ENCODE measurements at places on chromosomes 16 and 17.
A peak's percentile ranks its signal among the peaks of the same experiment; 100 is the strongest.

- DNase-seq, result no peak
These were observed 513 bp downstream of the ADAM11 start for GRCh38 chr17:44759086-44759915.

GRCh38 chr16:58556678-58557077, 41.4 kb downstream of the SETD6 start:
- DNase-seq, result no peak

- no peak for DNase-seq
These were observed 1.8 kb downstream of the KIFC3 start for GRCh38 chr16:57800200-57801097.

DNA sequence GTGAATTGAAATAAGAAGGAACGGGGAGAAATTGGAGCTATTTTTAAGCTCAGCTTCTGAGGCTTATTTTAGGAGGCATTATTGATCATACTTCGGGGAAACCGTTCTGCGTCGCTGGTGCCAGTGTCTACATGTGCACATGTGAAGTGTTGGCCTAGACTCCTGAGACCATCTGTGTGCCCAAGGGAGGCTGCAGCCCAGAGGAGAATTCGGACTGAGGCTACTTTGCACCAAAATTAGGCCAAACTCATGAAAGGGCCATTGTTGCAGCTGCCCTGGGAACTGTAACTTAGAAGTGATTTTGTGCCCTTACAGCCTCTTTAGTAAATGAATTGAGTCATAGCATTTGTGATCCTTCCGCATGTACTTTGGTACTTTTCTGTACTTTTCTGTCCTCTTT, 102.0 kb upstream of the NOL11 start:
- no peak for DNase-seq

GRCh38 chr16:14194721-14195120, 123.6 kb downstream of the MRTFB start:
- no peak for DNase-seq

DNA sequence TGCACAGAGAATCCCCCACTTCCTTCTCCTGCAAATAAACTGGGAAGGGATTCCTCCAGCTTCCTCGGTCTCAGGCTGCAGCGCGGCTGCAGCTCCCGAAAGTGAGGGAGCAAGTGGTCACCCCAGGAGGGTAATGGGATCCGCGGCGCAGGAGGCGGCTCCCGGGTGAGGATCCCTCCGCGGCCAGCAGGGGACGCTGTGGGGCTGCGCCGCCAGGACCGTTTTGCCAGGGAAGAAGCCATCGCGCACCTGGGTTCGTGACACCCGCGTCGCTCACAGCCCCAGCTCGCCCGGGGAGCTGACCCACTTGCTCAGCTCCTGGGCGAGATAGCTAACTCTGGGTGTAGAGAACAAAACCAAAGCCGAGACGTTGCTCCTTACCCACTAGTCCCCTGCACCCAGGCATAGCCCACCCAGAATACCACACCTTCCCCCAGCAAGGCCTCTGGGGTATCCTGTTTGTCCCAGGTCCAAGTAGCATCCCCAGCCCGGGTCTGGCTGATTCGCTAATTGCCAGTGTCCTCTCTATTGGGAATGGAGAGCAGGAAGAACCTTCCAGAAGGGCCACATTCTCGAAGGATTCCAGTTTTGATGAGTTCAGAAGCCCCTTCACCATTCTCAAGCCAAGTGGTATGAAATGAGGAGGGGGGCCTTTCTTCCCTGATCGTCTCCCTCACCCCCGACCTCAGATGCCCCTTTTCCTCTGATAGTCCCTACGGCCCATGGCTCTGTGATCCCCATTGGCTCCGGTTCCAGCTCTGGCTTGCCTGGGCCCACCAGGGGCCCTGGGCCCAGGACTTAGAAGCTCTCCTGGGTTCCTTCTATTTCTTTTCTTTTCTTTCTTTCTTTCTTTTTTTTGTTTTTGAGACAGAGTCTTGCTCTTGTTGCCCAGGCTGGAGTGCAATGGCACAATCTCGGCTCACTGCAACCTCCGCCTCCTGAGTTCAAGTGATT, 14.1 kb downstream of the CYGB start:
- DNase-seq, result peak; percentile 52

DNA sequence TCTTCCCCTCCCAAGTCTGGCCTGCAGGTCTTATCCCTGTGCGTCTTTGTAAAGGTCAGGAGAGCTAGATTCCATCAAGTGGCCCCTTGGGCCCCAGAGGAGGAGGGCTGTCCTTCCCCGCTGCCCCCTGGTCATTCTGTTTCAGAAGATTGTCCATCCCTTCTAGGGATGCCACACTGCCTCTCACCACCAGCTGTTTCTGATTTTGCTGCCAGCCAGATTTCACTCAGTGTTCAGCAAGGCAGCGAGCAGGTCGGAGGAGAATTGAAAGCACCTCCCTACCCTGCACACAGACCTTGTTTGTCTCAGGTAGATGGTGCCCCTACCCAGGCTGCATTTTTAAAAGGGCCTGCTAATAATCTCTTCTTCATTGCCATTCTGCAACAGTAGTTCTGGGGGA, 21.7 kb upstream of the NAT9 start:
- no peak for DNase-seq

DNA sequence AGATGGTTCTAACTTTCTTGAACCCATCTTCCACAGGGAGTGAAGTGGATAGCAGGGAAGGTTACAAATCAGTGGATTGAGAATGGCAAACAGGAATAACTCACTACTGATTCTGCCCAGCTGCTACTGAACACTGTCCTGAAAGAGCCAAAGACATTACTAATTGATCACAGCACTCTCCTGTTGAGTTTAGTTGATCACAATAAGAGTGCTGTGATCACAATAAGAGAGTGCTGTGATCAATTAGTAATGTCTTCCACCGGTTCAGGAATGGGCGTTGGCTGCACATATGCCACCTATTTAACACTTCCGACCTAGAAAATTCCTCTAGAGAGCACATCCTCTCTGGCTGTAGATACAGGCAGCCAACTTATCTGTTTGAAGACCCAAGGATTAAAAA, 11.4 kb downstream of the CFAP97D1 start:
- no peak for DNase-seq

- DNase-seq, result no peak
These were observed 9.2 kb downstream of the TBC1D16 start for GRCh38 chr17:80026359-80027042.

DNA sequence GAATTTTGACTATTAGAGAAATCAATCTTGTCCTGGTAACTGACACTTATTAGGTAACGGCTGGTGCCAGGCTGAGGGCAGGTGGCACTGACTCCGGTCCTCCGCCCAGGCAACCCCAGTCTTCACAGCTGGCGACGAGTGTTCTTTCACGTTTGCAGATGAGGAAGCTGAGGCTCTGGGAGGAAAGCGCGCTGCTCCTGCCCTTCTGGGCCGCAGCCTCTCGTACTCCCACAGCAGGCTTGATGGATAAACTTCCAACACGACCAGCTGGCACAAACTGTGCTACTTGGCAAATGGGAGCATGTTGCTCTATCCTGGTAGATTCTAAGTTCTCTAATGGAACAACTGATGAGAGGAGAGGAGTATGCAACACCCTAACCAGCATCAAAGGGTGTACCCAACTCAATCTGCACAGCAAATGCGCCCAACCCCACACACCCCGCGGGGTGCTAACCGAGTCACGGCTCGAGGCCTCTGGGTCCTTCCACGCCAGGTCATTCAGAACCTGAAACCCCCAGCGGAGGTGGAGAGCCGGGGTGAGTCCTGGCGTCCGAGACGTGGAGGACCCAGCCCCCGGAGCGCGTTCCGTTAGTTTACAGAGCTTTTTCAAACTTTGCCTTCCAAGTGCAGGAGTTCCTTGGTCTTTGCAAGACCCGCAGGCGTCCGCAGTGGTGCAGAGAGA, 477 bp upstream of the SLC47A1 start:
- DNase-seq, result no peak

- DNase-seq, result peak; percentile 54
These were observed 765 bp downstream of the COL1A1 start for GRCh38 chr17:50200457-50201275.

- DNase-seq, result peak; percentile 44
These were observed 12.9 kb downstream of the P2RX5 start for GRCh38 chr17:3683054-3683511.

GRCh38 chr17:27547301-27547683, 83.7 kb upstream of the LGALS9 start:
- no peak for DNase-seq

DNA sequence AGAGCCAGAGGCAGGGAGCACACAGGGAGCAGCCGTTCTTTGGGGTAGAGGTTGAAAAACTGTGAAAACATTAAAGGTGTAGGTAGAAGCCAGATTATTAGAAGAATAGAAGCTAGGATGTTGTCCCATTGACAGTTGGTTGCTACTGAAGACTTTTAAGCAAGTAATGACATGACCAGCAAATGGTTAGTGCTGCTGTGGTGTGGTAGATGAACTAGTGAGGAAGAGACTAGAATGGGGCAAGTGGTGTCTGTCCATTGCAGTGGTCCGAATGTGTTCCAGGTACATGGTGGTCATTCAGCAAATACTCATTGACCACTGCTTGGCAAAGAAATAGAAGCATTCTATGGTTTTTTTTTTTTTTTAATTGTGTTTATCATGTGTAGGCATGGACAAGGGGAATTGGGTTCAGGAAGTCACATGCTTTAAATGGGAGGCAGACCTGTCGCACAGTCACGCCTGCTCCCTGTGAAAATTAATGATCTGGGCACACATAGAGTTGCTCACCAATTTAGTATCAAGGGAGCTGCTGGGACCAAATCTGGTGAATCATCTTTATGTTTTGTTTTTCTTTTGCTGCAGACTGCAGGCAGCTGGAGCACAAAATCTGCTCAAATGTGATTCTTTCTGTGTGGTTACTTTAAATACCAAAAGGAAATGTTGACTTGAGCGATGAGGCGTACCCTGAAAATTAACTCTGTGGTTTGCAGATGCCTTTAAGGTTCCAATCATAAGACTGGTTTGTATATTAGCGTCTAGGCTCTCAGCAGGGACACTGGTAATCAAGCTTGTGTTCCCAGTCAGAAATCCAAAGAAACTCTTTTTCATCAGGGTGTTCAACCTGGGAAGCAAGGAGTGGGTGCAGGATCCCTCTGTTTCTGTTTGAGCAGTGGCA, 30.7 kb downstream of the YPEL2 start:
- DNase-seq, result no peak

- DNase-seq, result no peak
These were observed 331.5 kb downstream of the CBLN1 start for GRCh38 chr16:48950184-48950583.

- no peak for DNase-seq
These were observed 1.2 kb upstream of the ATP2A1 start for GRCh38 chr16:28876973-28877654.

Data from stimulated activated CD8-positive, alpha-beta memory T cell treated with anti-CD3 and anti-CD28 coated beads, Interleukin-4, amount 100 ng/mL, for 4 hours (primary cell).